ENCODE measurements at places on chromosomes 16 and 17. TPM values are rescaled to one million over a fixed set of nuclear protein-coding genes. Genes with fewer than 3 reads are reported as not detected.

The RHBDF2 gene
- 30.9 TPM for total RNA-seq

The RASD1 gene
- total RNA-seq = 12.0 TPM

The CLEC19A gene
- total RNA-seq = not detected

The CX3CL1 gene
- 45.5 TPM for total RNA-seq

The FOXO3B gene
- total RNA-seq = 3.5 TPM

The TBX2 gene
- 28.9 TPM for total RNA-seq

The DCAF7 gene
- 39.3 TPM for total RNA-seq

The LGALS9 gene
- total RNA-seq = 61.0 TPM

The NPIPA3 gene
- total RNA-seq = 5.4 TPM

The MMP25 gene
- total RNA-seq = 3.2 TPM

The SCNN1B gene
- total RNA-seq = 1.6 TPM

The IGFALS gene
- not detected for total RNA-seq

DNA sequence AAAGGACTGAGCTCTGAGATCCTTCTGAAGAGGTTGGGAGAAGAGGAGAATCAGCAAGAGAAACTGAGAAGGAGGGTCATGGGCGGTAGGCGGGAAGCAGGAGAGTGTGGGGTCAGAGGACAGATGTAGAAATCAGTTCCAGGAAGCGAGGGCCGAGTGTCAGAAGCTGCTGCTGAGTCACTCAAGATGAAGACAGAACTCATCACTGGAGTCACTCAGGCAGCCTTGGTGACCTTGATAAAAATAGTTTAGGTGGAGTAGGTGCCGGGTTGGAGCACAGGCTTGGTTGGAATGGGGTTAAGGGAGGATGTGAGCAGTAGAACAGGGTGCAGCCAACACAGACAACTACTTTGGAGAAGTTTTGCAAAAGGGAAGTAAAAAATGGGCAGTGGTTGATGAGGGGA is 6.1 kb upstream of the ITGAM start:
- no peak for DNase-seq

GRCh38 chr17:327971-328370 is 24.6 kb downstream of the RPH3AL start:
- DNase-seq = peak; percentile 42

GRCh38 chr16:13935408-13935807 is 15.5 kb downstream of the ERCC4 start:
- no peak for DNase-seq

GRCh38 chr17:55833306-55833705 is 82.5 kb downstream of the PCTP start:
- DNase-seq = no peak

DNA sequence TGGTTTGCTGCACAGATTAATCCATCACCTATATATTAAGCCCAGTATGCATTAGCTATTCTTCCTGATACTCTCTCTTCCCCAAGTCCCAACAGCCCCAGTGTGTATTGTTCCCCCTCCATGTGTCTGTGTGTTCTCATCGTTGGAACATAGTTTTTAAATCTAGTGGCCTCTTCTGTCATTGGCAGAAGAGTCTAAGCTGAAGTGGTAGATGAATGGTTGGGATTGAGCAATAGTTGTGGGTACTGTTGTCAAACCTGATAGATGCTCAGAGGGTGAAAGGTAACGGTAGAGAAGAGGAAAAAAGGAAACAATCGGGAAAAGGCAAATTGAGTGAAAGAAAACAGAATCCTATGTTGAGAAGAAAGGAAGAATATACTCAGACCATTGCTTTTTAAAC is 29.9 kb downstream of the MAP3K3 start:
- DNase-seq = no peak

DNA sequence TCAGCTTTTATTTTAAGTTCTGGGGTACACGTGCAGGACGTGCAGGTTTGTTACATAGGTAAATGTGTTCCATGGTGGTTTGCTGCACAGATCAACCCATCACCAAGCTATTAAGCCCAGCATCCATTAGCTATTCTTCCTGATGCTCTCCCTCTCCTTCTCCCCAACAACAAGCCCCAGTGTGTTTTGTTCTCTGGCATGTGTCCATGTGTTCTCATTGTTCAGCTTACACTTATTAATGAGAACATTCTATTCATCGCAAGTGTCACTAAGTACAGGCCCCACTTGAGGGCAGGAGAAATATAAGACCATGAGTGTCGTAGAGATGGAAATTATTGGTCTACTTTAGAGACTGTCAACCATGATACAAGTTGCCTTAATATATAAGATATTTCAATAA is 615.1 kb downstream of the CDH8 start:
- no peak for DNase-seq

- DNase-seq = peak; percentile 72
Observed at GRCh38 chr16:27776556-27777225, 226.7 kb downstream of the KATNIP start.

DNA sequence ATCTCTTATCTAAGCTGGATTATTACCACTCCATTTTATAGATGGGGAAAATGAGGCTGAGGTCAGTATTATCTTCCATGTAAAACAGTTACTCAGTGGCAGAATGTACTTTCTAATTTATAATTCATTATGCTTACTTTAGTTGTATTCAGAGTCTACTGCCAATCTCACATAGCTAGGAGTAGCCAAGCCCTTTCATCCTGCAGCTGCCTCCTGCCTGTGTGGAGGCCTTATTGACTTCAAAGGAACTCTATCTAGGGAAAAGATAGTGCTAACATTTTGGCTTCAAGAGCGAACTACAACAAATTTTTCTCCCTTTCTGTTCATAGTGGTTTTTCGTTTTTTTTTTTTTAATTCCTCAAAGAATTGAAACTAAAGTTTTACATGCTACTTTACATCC is 12.9 kb downstream of the RPGRIP1L start:
- no peak for DNase-seq

DNA sequence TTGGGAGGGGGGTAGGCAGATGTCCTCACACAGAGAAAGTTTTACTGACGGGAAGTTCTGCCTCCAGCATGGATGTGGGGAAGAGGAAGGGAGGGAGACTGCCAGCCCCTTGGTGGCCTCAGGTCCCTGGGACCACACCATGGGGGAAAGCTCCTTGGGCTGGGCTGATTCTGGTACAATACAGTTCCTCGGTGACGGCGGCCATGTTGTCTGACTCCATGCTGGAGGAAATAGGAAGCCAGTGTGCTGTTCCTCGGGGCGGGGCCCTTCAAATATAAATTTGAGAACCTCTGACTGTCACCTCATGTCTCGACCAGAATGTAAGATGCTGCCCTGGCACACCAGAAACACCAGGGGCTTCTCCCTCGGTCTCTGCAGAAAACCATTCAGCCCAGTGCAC is 66.8 kb downstream of the CNGB1 start:
- DNase-seq = no peak

DNA sequence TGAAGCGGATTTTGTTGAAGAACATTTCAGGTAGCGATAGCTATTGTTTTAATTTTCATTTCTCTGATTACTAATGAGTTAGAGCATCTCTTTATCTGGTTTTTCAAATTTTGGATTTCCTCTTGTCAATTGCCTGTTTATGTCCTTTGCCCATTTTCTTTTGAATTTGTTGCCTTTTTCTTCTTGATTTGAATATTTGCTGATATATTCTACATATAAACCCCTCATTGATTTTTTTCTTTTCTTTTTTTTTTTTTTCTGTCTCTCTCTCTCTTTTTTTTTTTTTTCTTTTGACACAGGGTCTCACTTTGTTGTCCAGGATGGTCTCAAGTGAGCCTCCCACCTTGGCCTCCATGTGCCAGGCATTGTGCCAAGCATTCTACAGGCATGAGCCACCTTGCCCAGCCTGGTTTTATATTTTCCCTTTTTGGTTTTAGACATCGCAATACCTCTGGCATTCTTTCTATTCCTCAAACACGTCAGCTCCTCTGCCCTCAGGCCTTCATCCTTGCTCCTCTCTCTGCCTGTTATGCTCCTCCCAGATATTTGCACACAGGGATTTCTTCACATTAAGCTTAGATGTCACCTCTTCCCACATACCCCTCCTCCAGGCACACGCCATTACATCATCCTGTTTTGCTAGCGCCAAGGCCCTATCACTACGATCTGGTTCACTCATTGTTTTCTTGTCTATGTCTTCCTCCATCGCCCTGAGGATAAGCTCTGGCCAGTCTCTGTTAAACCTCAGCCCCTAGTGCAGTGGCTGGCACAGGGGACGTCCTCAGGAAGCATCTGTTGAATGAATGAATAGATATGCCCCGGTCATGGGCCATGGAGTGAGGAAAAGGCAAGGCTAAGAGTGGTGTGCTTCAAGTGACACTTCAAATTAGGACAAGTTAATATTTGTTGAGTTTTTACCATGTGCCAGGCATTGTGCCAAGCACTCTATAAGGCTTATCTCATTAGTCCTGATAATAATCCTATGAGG is 8.6 kb downstream of the SARM1 start:
- DNase-seq = peak; percentile 21

DNA sequence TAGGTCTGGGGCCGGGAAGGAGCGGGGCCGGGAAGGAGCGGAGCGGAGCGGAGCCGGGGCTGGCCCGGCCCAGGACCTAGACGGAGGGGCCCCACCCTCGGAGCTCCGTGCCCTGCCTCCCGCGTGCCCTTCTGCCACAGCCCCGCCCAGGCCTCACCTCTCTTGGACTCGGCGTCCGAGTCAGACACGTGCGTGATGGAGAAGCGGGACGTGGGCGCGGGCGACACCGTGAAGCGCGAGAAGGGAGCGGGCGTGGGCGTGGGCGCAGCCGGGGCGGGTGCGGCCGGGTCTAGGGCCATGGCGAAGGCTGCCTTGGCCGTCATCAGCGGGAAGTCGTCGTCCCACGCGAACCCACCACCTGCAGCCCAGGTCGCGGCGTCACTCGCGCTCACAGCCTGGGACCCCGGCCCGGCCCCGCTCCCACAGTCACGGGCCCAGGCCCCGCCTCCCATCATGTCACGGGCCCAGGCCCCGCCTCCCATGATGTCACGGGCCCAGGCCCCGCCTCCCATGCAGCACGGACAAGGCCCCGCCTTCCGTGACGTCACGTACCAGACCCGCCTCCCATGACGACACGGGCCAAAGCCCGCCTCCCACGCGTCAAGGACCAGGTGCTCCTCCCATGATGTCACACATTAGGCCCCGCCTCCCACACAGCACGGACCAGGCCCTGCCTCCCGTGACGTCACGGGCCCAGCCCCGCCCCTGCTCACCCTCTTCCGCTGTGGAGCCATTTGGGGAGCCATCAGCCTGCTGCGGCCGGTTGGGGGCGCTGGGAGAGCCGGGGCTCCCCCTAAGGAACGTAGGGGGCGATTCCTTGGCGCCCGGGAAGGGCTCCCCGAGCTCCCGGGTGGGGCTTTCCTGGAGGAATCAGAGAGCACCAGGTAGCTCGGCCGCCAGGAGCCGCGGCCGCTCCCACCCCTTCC is 45.8 kb upstream of the PVALEF start:
- DNase-seq = peak; percentile 93

GRCh38 chr17:2282297-2282873 is 21.2 kb downstream of the SMG6 start:
- DNase-seq = no peak

DNA sequence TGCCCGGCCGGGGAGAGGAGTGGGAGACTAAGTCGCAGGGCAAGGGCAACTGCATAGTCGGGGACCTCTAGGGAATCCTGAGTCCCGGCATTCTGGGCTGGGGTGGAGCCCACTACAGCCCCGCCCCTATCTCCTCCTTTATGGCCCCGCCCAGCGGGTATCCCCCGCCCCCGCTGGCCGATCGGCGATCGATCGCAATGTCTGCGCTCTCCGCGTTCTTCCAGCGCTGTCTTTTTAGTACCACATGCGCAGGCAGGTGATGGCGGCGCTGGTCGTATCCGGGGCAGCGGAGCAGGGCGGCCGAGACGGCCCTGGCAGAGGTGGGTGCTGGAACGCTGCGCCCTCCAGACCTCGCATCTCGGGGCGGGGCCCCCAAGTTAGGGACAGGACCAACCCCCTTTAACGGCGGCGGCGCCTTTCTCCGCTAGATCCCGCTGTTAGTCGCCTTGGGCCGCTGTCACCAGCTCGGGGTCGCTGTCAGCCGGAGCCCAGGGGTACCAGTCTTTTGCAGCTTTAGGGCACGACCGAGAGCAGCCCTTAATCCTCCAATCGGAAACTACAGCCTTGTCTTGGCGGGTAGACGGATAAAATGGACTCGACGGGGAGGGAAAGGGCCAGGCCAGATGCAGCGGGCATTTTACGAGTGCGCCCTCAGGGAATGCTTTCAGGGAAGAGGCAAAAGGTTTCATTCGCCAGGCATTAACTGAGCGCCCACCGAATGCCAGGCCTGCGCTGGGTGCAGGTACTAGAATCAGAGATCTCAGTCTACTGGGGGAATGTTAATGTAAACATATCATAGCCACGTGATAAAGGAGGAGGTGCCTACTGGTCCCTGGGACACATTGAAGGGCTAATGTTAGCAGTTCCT is at the start of gene DPH1:
Gene DPH1 (plus strand): TSS at position 243 of the 868 bp plus-strand sequence. CDS start 17 bp downstream, at position 260.
- DNase-seq = peak; percentile 93

- peak; percentile 67 for DNase-seq
Observed at GRCh38 chr16:89143201-89143741, 28.3 kb upstream of the CDH15 start.

GRCh38 chr16:53147500-53148065 is 92.8 kb downstream of the CHD9 start:
- DNase-seq = no peak

- DNase-seq = no peak
Observed at GRCh38 chr17:48187872-48188608, 80.5 kb downstream of the SNX11 start.

DNA sequence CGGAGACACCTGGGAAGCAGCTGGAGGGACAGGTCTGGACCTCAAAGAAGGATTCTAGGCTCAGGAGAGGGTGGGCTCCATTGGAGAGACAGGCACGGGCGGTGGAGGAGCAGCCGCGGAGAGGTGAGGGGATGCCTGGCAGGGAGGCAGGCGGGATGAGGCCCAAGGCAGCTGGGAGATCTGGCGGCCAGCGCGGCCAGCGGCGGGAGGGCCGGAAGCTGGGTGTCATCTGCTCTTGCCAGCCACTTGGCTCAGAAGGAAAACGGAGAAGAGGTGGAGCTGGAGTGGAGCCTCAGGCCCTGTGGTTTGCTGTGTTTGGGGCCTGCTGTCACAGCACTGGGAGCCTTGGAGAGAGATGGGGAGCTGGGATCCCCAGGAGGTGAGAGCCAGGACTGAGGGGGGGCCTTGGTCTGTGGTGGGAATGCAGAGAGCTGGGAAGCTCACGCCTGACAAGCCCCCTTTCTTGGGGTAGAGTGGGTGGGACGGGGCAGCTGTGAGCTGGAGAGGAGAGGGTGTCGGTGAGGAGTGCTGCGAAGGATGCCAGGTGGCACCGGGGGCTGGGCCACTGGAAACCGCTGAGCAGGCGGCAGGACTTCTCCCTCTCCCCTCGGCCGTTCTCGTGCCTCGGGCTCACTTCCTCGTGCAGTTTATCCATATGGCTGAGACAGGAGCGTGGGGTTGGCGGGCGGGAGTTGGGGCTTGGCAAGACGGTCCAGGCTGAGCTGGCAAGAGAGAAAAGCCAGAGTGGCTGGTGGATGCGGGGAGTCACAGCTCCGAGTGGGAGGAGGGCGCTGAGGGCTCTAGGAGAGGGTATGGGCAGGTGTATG is 8.0 kb downstream of the TBC1D24 start:
- DNase-seq = no peak

- no peak for DNase-seq
Observed at GRCh38 chr17:57560319-57560705, 184.8 kb downstream of the CCDC182 start.

DNA sequence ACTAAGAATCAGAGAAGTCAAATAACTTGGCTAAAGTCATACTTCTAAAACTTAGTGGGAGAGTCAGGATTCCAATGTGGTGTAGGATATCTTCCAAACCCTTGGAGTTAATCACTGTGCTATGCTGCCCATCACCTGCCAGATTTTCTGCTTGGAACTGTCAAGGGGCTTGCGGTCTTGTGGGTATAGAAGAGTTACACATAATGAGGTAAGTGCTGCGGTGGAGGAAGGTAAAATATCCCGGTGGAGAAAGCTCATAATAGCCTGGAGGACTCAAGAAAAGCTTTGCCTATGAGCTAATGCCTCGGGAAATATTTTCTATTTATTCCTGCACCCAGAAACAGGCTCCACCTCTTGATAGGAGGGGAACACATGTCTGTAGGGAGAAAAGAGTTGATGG is 195.6 kb downstream of the UTP18 start:
- no peak for DNase-seq

Data from aorta (tissue), 5 donors.